ENCODE measurements at places on chromosomes 3 and 15.
A peak's percentile ranks its signal among the peaks of the same experiment; 100 is the strongest.

DNA sequence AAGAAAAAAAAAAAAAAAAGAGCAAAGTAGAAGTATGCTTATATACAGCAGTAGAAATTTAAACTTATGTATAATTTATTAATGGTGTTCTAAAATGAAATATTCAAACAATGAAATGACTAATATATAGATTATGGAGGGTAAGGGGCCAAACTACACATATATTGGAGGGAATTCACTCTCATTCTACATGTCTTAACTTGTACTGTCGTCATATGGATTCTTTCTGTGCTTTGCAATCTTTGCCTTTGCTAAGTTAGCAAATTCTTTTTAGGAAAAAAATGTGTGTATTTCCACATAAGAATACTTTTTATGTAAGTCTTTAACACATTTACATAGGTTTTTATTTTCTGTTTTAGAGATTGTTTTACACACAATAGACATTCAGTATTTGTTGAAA lies 118.9 kb upstream of the MBNL1 start:
- DNase-seq: no peak

DNA sequence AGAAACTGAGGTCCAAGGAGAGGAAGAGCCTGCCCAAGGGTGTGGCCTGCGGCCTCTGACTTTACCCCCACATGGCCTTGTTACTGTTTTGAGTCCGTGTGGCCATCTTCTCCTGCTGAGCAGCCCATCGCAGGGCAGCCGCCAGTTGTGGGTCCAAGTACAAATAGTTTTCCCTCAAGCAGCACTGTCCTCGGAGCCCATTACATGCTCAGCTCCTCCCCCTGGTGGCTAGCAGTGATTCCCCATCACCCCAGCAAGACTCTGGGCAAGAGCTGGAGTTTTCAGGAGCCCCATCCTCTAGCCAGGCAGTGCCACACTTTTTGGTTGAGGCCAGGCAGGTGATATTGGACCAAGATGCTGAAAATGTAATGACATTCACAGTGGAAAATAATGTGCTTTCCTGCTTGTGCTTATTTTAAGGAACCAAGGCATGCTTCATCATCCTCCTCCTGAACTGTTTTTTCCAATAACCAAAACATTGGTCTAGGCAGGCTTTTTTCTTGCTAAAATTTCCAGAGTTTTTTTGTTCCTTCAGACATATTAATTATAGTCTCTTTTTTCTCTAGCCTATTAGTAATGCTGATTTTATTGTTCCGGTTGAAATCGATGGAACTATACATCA lies 23.2 kb upstream of the VILL start:
- DNase-seq: peak; percentile 70

GRCh38 chr3:39752751-39753150 lies 56.7 kb upstream of the MYRIP start:
- no peak for DNase-seq

DNA sequence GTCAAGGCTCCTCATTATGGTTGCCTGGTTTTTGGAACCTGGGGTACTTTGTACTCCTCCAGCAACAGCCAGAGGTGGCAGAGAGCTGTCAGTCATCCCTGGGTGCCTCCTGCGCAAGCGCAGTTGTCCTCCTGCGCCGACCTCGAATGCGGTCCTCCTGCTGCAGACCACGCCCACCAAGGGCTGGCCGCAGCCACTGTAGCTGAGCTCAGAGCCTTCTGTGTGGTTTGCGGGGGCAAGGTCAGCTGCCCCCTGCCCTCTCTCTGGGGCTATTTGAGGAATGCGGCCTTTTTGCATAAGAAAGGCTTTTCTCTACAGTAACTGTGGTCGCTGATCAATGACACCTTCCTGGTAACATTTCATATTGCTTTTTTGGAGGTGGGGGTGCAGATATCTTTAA lies 131.3 kb upstream of the SNRPN start:
- no peak for DNase-seq

DNA sequence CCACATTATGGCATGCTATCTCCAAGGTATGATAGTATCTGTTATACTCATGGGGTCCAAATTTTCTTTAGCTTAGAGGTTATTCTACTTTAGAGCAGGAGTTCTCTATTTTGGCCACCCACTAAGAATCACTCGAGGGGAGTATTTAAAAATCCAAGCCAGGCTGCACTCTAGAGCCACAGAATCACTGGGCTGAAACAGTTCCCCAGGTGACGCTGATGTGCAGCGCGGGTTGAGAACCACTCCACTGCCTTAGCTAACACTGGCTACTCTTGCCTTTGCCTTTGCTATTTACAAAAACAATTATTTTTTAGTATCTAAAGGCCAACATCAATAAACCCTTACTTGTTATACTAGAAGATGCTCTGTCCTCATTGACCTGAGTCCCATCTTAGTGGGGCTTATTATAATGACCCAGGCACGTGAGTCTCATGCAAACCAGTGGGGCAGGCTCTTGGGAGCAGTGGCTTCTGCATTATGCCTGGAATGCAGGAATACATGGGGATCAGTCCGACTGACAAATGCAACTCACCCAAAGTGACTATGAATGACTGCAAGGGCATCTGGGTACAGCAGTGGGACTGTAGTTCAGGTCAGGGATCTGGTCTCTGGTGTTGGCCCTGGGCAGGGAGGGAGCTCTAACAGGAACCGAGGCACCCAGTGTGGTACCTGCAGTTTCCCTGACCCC lies 21.7 kb upstream of the CGNL1 start:
- no peak for DNase-seq

- no peak for DNase-seq
Observed at GRCh38 chr3:151871639-151872468, 1.6 kb upstream of the SUCNR1 start.

- DNase-seq: no peak
Observed at GRCh38 chr15:84961114-84961452, 20.6 kb upstream of the PDE8A start.

GRCh38 chr3:41525303-41526064 lies 326.2 kb downstream of the CTNNB1 start:
- DNase-seq: no peak

DNA sequence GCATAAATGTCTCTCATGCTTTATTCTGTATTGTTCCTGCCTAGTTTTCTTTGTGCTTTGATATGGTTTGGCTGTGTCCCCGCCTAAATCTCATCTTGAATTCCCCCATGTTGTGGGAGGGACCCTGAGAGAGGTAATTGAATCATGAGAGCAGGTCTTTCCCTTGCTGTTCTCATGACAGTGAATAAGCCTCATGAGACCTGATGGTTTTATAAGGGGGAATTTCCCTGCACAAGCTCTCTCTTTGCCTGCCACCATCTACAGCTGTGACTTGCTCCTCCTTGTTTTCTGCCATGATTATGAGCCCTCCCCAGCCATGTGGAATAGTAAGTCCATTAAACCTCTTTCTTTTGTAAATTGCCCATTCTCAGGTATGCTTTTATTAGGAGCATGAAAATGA lies 1596.6 kb downstream of the SI start:
- no peak for DNase-seq

GRCh38 chr15:90979582-90979981 lies 14.8 kb downstream of the PRC1 start:
- DNase-seq: no peak

GRCh38 chr15:70308011-70308734 lies 210.5 kb upstream of the TLE3 start:
- DNase-seq: no peak

DNA sequence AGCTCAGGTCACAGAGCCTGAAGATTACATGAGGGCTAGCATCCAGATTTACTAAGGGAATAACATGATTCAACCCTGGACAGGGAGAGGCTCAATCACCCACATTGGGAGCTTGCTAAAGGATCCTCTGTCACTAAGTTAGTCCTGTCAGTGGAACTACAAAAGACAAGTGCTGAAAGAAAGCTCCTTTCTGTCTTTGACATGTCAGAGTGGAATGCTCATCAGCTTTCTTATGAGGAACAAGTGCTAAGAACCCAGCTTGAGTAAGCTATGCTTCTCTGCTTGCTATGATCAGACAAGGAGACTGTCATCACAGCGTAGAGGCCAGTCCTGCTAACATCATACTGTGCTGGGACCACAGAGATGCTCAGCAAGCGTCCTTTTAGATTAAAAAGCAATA lies 74.5 kb downstream of the MB21D2 start:
- no peak for DNase-seq

DNA sequence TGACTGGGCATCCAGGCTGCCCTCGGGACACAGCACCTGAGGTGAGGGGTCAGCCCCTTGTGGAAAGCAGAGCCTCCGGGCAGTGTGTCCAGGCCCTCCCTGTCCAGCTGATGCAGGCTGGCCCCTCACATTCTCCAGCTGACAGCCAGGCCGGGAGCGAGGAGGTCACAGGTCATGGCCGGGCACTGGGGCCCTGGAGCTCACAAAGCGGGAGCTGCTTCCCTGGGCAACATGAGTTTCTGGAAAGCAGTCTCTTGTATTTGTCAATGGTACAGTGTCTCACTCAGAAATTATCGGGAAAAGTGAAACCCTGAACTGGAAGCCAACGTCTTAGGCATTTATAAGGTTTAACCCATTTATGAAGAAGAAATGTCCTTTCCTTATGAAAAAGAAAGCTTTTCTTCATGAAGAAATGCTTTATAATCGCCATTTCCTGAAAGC lies 118.5 kb downstream of the OPA1 start:
- DNase-seq: no peak

GRCh38 chr15:70035719-70036077 lies 62.0 kb downstream of the TLE3 start:
- no peak for DNase-seq

- DNase-seq: no peak
Observed at GRCh38 chr3:144380849-144381248, 409.2 kb downstream of the DIPK2A start.

DNA sequence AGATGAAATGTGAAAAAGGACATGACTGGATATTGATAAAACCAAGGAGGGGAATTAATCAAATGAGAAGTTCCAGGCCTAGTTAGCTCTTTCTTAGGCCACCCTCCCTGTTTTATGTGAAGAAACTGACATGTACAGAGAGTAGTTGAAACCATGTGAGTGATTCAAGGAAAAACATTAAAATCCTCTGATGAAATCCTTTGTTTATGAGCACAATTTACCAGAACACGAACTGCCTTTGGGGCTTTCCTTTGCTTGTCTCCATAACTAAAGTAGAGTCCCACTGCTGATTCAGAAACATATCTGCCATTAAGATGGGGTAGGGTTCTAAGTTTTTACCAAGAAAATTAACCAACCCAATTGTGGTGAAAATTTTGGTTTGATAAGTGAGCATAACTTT lies 558.3 kb downstream of the NR2F2 start:
- DNase-seq: no peak

DNA sequence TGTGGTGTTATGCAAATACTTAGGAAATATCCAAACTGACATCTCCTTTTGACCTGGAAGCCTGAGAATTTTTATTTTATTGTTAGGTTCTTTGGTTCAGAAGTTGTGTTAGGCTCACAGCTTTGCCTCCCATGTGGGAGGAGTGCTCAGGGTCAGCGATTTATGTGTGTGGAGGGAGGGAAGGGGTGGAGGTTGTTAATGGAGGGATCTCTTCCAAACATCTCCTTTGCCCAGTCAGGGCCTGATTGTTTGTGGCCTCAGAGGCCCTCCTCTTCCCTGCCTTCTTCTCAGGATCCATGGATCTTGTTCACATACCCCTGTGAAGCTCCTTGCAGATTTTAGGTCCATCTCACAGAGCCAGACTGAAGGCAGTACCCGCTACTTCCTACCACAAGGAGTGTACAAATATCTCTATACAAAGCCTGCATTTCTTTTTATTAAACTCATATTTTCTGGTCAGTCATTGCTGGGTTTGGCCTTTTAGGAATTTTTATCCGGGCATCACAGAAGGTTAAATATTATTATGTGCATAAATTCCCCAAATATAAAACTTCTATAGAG lies 40.3 kb downstream of the BBX start:
- DNase-seq: no peak

DNA sequence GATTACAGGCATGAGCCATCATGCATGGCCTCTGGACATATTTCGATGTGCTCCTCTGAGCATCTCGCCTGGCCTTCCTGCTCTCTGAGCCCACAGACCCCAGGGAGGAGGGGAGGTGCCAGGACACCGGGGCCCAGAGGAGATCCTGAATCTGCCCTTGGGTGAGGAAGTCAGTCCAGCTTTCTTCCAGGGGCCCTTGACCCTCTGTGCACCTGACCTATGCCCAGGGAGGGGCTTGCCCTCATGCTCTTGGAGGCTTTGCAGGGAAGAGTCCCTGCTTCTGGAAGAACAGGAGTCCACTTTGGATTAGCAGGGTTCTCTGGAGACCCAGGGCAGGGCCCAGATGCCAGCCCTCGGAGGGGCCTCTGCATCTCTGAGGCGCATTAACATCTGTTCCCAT lies 1.4 kb downstream of the ACSBG1 start:
- DNase-seq: no peak

DNA sequence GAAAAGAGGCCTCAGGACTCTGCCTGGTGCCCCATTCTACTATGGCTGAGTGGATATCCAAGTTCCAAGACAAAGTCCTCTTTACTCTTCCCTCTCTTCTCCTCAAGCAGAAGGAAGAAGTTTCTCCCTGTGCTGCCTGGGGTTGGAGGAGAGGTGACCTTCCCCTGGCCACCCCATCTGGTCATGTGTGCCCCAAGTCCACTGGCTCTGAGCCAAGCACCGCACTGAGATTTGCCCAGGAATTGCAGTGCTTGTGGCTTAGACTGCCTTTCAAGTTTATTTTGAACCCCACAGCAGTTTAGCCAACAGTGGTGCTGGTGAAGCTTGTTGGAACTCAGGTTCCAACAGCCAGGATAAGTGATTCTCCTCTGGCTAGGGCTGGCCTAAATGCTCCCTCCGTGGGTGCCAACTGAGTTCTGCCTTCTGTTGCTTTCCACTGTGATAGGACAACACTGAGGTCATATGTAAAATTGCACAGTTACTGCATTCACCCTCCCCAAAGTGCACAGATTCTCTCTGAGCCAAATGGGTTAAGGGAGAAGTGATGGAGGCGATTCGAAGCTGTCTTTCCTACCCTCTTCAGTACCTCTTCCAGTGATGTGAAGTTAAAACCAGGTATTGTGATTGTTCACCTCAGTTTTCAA lies 69.9 kb downstream of the TMCO5A start:
- DNase-seq: no peak

GRCh38 chr3:11622586-11623550 lies 20.8 kb downstream of the VGLL4 start:
- no peak for DNase-seq

GRCh38 chr3:12716605-12717151 lies 42.4 kb downstream of the TMEM40 start:
- DNase-seq: no peak

Measured in T-helper 2 cell (primary cell).